Kidney (tissue), 22 donors: ENCODE measurements at places on chromosomes 7 and 10.

DNA sequence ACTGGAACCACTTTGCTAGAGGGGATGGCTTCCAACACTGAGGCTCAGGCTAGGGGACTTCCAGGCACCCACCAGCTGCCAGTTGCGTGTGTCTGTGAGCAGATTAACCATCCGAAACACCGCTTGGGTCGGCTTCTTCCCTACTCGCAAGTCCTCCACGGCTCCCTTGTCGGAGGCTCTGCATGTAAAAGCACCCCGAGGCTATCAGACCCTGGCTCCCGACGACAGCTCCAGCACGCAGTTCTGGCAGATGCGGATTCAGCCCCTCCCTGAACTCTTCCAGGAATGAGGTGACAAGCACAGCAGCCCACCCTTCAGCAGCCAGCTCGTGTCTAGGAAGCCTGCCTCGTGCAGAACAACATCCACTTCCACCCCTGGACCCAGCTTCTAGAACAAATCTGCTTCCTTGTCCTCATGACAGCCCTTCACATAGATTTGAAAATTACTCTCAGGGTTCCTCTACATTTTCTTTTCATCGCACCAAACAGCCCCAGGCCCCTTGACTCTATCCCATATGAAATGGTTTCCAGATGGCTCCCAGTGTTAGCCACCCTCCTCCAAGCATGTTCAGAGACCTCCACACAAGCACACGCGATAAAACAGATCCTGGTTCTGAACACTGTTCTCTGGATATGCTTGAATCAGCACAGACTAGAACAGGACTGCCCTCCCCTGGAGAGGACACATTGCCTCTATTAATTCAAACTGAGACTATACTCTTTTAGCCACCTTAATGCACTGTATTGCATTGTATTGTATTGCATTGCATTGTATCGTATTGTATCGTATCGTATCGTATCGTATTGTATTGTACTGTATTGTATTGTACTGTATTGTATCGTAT is 44.6 kb downstream of the SLIT1 start:
- DNase-seq = peak; percentile 42

GRCh38 chr10:78335691-78336401 is 302.2 kb downstream of the RPS24 start:
- peak; percentile 76 for DNase-seq

- DNase-seq = no peak
Observed at GRCh38 chr7:83956104-83956503, 238.5 kb downstream of the SEMA3A start.

DNA sequence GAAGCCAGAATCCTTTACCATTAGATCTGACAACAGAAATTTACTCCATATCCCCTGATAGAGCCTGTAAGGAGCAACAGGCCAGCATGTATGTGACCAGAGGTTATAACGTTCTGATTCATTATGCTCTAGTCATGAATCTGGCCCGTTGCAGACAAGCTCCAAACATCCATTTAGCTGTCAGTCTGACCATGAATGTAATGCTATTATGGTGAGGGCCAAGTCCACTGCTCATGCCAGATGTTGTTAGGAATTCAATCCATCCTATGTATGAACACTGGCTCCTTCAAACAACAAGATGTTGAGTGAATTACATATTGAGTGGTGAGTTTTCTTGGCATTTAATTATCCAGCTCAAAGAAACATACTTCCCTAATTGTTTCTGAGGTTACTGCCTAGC is 610.1 kb upstream of the ANKRD30A start:
- DNase-seq = no peak

DNA sequence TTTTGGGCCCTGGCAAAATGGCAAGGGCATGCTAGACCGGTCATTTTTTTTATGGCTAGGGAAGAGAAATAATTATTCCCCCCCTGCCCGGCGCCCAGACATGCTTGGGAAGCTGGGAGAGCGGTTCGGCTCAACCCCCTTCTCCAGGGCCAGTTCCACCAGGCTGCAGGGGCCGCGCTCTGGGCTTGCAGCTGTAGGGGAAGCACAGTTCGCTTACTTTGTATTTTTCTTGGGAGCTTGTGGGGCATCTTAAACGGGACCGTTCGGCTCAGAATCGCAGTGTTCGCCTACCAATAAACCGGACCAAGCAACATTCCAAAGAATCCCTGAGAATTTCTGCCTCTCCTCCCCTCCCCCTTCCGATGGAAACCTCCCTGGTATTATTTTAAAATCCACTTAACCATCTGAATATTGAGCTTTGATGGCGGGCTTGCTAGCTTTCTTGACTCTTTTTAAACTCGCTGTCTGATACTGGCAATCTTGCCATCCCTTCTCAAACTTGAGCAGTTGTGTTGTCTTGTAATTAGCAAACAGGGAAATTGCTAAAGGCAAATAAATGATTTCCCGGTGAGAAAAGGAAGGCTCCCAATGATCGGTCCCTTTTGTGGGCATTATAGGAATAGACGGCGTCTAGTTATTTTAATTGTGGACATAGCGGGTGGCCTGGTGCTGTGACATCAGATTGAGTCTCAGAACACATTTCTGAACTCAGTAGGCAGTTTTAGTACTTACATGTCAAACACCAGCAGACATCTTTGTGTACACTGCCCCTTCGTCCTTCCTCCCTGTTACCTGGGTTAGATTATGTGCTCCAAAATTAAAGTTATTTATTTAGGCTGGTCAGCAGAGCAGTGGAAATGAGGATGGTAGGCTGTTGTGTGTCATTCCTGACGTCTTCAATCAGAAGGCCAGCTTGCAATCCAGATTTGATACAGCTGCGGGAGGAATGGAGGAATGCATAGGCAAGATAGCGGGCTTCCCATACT is 3.4 kb downstream of the TCF7L2 start:
- DNase-seq = peak; percentile 64

GRCh38 chr7:14850039-14850438 is 52.5 kb downstream of the DGKB start:
- no peak for DNase-seq

DNA sequence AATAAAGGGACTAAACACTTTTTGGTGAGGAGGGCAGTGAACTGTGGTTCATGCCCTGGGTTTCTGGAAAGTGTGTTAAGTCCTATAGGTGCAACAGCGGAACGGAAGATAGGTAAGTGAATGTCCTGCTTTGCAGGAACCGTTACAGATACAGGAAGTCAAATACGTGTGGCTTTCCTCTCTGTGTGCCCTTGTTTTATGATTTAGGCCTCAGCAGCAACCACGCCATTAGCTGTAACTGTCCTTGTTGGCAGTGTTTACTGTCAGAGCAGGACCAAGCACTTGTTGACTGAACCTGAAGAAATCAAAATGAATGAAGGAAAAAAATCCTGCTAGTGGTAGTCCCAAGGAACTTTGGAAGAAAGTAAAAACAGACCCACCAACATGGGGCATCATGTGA is 150.3 kb downstream of the PIP4K2A start:
- DNase-seq = no peak

GRCh38 chr10:93827056-93827804 is 66.5 kb upstream of the SLC35G1 start:
- DNase-seq = no peak

DNA sequence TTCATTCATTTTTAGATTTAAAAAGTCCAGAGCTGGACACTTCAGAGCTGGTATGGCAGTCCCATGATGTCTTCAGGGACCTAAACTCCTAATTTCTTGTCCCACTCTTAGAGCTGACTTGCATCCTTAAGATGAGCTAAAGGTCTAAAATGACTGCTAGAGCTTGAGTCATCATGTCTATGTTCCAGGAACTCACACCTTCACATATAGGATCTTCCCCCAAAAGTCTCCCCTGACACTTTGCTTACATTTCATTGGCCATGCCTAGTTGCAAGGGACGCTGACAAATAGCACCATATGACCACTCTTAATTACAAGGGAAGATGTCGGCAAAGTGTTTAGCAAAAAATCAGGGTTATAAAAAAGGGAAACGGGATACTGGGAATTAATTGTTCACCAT is 10.4 kb upstream of the AOAH start:
- DNase-seq = no peak

DNA sequence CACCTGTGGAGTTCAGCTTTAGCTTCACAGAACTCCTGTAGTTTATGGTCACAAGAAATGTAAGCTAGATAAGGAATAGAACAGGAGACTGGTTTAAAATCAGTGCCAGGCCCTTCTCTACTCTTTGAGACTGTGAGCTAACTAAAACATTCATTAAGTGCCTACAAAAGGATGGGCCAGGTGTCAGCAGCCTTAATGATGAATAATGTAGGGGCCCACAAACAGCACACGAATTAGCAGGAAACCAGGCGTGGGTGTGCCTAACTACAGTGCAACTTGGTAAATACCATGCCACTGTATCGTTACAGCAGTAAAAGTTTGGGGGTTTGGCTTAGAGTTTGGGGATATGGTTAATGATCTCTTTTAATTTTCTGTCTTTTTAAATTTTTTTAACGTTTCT is 6.1 kb upstream of the ABLIM1 start:
- DNase-seq = no peak

DNA sequence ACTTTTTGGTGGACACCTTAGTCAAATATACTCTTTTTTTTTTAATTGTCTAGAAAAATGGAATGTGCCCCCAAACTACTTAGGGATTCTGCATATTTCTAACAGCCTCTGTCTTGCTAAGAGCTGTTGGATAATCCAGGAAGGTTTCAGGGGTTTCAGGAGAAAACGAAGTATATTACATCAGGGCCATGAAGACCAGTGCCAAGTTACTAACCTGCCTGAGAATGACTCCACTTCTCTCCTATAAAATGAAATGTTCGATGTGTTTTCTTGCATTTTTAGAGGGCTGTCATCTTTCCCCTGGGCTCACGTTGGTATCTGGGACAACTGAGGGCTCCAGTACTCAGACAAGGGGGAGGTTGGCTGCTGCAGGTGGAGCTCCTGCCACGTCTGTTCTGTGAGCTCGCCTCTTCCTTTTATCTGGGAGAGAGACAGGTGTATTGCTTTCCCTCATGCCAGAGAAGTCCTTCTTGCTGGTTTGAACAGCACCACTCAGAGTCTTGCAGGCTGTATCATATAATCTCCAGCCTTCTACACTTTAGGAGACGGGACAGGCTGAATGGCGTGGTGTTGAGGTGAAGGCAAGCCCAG is 71.3 kb downstream of the CAMK1D start:
- no peak for DNase-seq

- no peak for DNase-seq
Observed at GRCh38 chr7:144670218-144670617, 165.6 kb downstream of the TPK1 start.

DNA sequence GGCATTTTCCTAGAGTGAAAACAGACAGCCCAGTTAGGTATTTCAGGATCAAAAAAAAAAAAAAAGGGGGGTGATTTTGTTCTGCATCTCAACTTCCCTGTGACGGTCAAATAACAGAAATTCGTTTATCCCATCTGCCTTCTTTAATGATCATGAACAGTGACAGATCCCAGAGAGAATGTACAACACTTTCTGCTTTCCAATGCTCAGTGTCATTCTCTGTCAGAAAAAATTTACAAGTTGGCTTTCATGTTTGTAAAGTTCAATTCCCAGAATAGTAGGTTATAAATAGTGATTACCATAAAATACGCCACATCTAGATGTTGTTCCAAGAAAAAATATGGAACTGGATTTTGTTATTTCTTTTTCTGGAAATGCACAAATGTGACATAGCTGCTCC is 1013.2 kb upstream of the PHF14 start:
- no peak for DNase-seq

DNA sequence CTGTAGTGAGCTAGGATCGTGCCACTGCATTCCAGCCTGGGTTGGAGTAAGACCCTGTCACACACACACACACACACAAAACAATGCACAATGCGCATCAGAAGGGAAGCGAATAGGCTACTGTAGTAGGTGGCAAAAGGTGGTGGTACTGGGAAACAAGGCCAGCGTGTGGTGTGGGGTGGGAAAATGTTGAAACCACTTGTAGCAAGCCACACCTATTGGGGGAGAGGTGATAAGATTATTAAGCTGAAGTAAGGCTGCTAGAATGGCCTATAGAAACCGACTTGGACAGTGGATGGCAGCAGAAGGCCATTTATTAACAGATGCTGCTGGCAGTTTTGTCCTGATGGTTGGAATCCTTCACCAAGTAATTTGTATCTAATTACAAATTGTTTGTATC is 7.2 kb upstream of the CHCHD1 start:
- DNase-seq = no peak

DNA sequence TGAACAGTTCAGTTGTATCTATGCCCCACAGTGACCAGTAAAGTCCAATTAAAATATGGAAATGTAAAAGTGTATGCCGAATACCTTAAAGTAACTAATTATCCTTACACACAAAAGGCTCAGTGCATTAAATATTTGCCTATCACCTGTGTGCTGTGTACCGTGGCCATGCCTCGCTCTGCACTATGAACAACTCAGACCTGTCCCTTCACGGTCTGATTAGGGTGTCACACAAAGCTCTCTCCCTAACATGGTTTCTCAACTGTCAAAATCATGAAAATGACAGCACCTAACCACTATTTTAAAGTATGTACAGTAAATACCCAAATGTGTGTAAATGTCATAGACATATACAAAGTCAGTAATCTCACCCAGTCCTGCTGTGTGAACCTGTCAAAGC is 43.1 kb downstream of the STK17A start:
- no peak for DNase-seq

DNA sequence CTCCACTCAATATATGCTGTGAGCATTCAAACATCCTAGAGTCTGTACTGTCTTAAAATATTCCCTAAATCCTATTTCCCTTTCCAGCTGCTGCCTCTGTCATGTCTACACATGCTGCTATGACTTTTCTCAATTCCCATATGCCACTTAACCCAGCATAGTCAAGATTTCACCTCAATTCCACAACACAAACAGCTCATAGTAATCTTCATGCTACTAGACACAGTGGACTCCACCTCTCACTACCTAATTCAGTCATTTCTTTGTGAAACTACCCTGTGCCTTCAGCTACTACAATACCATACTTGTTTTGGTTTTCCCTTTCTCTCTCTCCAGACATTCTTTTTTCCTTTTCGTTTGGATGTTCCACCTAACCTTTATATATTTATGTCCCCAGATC is 45.5 kb downstream of the GSAP start:
- no peak for DNase-seq

DNA sequence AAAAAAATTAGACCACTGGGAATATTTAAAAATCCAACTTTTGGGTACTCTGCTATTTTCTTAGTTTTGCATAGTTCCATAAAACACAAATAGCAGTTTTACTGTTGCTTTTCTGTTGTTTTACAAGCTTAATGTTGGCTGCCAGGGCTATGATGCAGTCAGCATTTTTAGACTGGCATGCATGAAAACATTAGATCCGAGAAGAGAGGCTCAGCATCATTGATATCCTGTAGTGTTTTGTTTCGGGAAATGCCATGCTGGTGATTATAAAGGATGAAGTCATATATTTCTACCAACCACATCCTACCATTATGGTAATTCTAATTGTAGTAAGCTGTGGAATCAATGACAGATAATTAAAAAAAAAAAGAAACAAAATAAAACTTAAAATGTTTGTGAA is 104.6 kb downstream of the MBL2 start:
- no peak for DNase-seq

GRCh38 chr7:11923376-11923930 is 91.5 kb upstream of the THSD7A start:
- no peak for DNase-seq
